ENCODE measurements at places on chromosomes 13 and 19. TPM values are rescaled to one million over a fixed set of nuclear protein-coding genes. Genes with fewer than 3 reads are reported as not detected.

Gene KRTDAP
- total RNA-seq: not detected

Gene CLIP3
- total RNA-seq: 0.85 TPM

Gene AMER2
- total RNA-seq: not detected

Gene LRRC8E
- not detected for total RNA-seq

Gene ZNF761
- total RNA-seq: 4.5 TPM

Gene IGFL3
- total RNA-seq: not detected

Gene CDADC1
- total RNA-seq: 11.3 TPM

Gene SYDE1
- total RNA-seq: 0.22 TPM

Gene GEMIN7
- 4.0 TPM for total RNA-seq

DNA sequence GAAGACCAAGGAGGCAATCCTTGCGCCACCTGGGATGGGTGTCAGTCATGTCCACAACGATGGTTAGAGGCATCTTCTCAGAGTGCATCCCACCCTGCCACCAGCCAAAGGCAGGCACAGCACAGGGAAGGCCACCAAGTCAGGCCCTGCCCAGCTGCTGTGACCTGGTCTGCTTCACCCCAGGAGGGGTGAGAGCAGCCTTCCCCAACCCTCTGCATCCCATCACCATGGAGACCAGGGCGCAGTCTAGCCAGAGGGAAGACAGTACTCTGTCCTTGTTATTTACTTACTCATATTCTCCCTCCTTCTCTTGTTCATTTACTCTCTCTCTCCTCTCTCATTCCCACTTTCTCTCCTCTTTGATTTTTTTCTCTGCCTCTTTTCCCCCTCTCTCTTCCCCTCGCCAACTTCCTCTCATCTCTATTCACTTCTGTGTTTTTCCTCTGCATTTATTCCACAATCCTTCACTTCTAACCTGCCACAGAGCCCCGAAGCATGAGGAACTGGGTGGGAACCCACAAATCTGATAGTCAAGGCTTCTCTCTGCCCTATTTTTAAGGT is 749.4 kb downstream of the UQCRFS1 start:
- H3K27ac ChIP-seq: no peak overlapping the region
- H3K4me3 ChIP-seq: no peak overlapping the region
- H3K4me1 ChIP-seq: peaks cover 1% of the 10 kb centered on the region
- H3K36me3 ChIP-seq: no peaks in the 10 kb centered on the region
- no peaks in the 10 kb centered on the region for H3K27me3 ChIP-seq
- DNase-seq: no peak

- no peak for DNase-seq
- H3K4me3 ChIP-seq: no peak overlapping the region
- H3K27me3 ChIP-seq: peaks cover 13% of the 10 kb centered on the region
- no peaks in the 10 kb centered on the region for H3K36me3 ChIP-seq
These were observed 85.9 kb downstream of the TSHZ3 start for GRCh38 chr19:31263328-31263727.

- no peak overlapping the region for H3K27ac ChIP-seq
- no peaks in the 10 kb centered on the region for H3K4me1 ChIP-seq
- no peaks in the 10 kb centered on the region for H3K27me3 ChIP-seq
- H3K36me3 ChIP-seq: no peaks in the 10 kb centered on the region
- H3K4me3 ChIP-seq: no peak overlapping the region
- no peak for DNase-seq
These were observed 246.5 kb upstream of the ARGLU1 start for GRCh38 chr13:106814463-106814862.

- peak overlapping the region; percentile 84 for H3K27ac ChIP-seq
- peaks cover 86% of the 10 kb centered on the region for H3K4me1 ChIP-seq
- DNase-seq: no peak
- H3K4me3 ChIP-seq: peak overlapping the region; percentile 95
- no peaks in the 10 kb centered on the region for H3K36me3 ChIP-seq
These were observed 11.7 kb downstream of the CIC start for GRCh38 chr19:42280815-42281145.

- no peak overlapping the region for H3K4me3 ChIP-seq
- H3K27ac ChIP-seq: no peak overlapping the region
- H3K27me3 ChIP-seq: no peaks in the 10 kb centered on the region
- H3K4me1 ChIP-seq: peaks cover 12% of the 10 kb centered on the region
These were observed 68.8 kb upstream of the ZNF599 start for GRCh38 chr19:34841780-34842179.

DNA sequence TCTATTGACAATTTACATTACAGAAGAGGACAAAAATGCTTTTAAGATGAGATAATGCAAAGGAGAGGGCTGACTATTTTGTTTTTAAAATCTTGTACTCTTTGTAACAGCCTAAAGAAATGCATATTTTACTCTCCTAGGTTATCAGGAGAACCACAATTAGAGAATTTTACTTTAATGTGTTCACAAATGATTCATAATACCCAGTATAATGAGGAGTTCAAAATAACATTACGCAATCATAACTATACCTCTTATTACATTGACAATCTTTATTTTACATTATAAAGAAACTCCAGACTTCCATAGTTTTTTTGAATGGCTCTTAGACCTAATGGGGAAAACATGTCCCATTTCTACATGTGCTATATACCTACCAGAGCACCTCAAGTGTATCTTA is 1089.7 kb downstream of the PCDH17 start:
- no peak overlapping the region for H3K27ac ChIP-seq
- H3K4me3 ChIP-seq: no peak overlapping the region
- H3K36me3 ChIP-seq: no peaks in the 10 kb centered on the region
- no peak for DNase-seq
- H3K27me3 ChIP-seq: no peaks in the 10 kb centered on the region
- H3K4me1 ChIP-seq: no peaks in the 10 kb centered on the region

GRCh38 chr13:44103429-44104196 is 223.9 kb downstream of the LACC1 start:
- H3K27ac ChIP-seq: no peak overlapping the region
- no peaks in the 10 kb centered on the region for H3K4me1 ChIP-seq
- no peaks in the 10 kb centered on the region for H3K27me3 ChIP-seq
- H3K36me3 ChIP-seq: no peaks in the 10 kb centered on the region

DNA sequence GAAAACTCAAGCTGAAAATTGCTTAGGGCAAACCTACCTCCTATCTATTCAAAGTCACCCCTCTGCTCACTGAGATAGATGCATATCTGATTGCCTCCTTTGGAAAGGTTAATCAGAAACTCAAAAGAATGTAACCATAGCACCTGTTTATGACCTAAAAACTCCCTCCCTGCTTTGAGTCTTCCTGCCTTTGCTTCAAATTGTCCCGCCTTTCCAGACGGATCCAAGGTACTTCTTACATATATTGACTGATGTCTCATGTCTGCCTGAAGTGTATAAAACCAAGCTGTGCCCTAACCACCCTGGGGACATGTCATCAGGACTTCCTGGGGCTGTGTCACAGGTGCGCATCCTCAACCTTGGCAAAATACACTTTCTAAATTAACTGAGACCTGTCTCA is 118.6 kb downstream of the TBC1D4 start:
- no peak overlapping the region for H3K4me3 ChIP-seq
- H3K27ac ChIP-seq: no peak overlapping the region
- H3K36me3 ChIP-seq: no peaks in the 10 kb centered on the region
- no peaks in the 10 kb centered on the region for H3K4me1 ChIP-seq

DNA sequence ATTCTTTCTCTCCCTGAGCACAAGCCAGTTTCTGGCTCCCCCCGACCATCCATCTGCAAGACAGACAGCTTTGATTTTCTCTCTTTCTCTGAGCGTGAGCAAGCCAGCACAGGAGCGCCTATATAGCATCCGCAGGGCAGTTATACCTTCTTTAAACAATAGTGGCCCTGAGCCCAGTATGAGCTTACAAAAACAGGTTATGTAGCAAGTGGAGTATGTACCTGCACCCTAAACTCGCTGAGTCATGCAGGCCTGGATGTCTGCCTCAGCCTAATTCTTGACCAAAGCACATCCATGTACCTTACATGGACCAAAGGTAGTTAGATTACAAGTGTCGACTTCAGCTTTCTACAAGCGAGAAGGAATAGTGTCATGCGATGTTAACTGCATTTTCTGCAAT is 61.7 kb downstream of the RAP2A start:
- no peak overlapping the region for H3K4me3 ChIP-seq
- no peak overlapping the region for H3K27ac ChIP-seq
- H3K36me3 ChIP-seq: no peaks in the 10 kb centered on the region
- no peaks in the 10 kb centered on the region for H3K4me1 ChIP-seq
- H3K27me3 ChIP-seq: peaks cover 4% of the 10 kb centered on the region
- no peak for DNase-seq

GRCh38 chr13:32153056-32153455 is 121.5 kb downstream of the FRY start:
- no peak for DNase-seq
- no peaks in the 10 kb centered on the region for H3K4me1 ChIP-seq
- no peak overlapping the region for H3K27ac ChIP-seq
- H3K4me3 ChIP-seq: no peak overlapping the region

- H3K36me3 ChIP-seq: no peaks in the 10 kb centered on the region
- H3K27me3 ChIP-seq: no peaks in the 10 kb centered on the region
- H3K27ac ChIP-seq: no peak overlapping the region
- H3K4me1 ChIP-seq: peaks cover 26% of the 10 kb centered on the region
- no peak overlapping the region for H3K4me3 ChIP-seq
- DNase-seq: no peak
These were observed 26.6 kb downstream of the DNAJC3 start for GRCh38 chr13:95703576-95703975.

GRCh38 chr13:46101484-46102254 is 3.2 kb downstream of the CPB2 start:
- no peaks in the 10 kb centered on the region for H3K36me3 ChIP-seq
- no peaks in the 10 kb centered on the region for H3K4me1 ChIP-seq
- no peaks in the 10 kb centered on the region for H3K27me3 ChIP-seq
- no peak overlapping the region for H3K27ac ChIP-seq

DNA sequence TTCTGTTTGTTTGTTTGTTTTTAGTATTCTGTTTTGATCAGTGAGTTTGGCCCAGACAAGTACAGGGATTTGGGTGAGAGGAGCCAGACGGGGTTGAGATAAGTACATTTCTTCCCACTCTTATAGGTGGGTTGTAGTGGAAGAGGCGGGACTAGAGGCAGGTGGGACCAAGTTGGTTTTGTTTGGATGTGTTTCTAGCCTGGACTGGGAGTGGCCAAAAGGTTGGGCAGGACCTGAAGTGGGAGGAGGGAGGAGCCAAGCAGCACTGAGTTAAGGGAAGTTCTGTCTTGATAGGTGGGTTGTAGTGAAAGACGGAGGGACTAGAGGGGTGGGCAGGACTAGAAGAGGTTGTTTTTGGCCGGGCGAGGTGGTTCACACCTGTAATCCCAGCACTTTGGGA is 9.0 kb downstream of the DNASE2 start:
- peaks cover 19% of the 10 kb centered on the region for H3K36me3 ChIP-seq
- H3K27ac ChIP-seq: no peak overlapping the region
- no peak overlapping the region for H3K4me3 ChIP-seq
- H3K4me1 ChIP-seq: peaks cover 7% of the 10 kb centered on the region

DNA sequence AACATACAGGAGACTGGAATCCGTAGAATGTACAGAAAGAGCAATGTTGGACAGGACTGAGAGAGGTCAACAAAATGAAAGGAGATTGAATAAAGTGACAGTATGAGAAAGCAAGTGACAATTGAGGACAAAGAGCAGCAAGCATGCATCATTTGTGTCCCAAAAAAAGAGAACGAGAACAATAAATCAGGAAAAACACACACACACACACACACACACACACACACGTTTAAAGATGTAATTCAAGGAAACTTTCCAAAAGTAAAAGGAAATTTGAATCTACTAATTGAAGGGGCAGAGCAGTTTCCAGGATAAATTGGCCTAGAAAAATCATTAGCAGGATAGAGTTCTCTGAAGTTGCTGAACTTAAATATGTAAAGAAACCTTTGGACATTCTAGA is 16.9 kb downstream of the DPY19L3 start:
- no peaks in the 10 kb centered on the region for H3K36me3 ChIP-seq
- H3K4me3 ChIP-seq: no peak overlapping the region
- no peak for DNase-seq
- H3K4me1 ChIP-seq: peaks cover 5% of the 10 kb centered on the region
- H3K27ac ChIP-seq: no peak overlapping the region
- no peaks in the 10 kb centered on the region for H3K27me3 ChIP-seq

GRCh38 chr19:459724-460511 is 915 bp downstream of the SHC2 start:
- H3K27me3 ChIP-seq: peaks cover 28% of the 10 kb centered on the region
- peaks cover 19% of the 10 kb centered on the region for H3K4me1 ChIP-seq
- DNase-seq: no peak
- no peak overlapping the region for H3K4me3 ChIP-seq

DNA sequence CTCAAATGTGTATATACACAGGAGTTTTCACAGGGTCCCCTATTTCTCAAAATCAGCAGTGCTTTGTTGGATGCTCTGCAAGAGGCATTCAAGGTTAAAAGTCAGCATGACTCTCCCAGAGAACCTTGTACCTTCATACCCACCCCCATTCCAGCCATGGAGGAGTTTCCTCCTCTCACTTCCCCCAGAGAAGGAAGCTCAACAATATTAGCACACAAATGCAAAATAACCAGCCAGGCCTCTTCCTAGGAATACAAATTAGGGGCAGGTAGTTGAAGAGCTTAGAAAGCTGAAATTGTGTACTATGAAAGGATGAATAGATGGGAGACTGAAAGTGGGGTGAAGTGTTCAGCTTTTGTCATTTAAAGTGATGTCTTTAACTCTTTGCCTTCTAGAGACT is 43.8 kb downstream of the SPRY2 start:
- DNase-seq: no peak
- no peaks in the 10 kb centered on the region for H3K27me3 ChIP-seq
- H3K27ac ChIP-seq: no peak overlapping the region
- H3K4me1 ChIP-seq: no peaks in the 10 kb centered on the region

DNA sequence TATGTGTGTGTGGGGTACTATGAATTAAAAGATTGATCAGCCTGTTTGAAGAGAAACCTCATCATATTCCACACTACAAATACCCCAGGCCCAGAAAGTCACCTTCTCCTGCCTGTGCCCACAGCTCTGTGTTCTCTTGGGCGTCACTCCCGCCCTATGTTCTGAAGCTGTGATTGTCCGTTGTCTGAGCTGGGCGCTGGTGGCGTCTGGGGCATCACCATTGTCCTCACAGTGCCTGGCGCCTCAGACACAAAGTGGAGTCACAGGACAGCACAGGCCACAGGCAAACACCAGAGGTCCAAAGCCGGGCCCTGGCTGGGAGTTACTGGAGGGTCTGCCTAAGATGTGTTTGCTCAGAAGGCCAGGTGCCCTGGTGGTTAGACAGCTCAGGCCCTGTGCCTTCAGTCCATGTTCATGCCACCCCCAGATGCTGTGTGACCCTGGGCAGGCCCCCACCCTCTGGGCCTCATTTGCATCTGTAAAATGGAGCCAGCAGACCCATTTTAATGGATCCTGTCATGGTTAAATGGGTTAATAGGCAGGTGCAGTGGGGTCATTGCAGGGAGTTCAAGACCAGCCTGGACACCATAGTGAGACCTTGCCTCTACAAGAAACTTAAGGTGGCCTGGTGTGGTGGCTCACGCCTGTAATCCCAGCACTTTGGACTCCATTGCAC is 34.5 kb downstream of the DNM2 start:
- peak overlapping the region; percentile 58 for H3K27ac ChIP-seq
- DNase-seq: no peak
- no peaks in the 10 kb centered on the region for H3K27me3 ChIP-seq
- H3K36me3 ChIP-seq: peaks cover 7% of the 10 kb centered on the region

- no peak for DNase-seq
- H3K4me1 ChIP-seq: peaks cover 18% of the 10 kb centered on the region
- peak overlapping the region; percentile 91 for H3K4me3 ChIP-seq
- H3K36me3 ChIP-seq: no peaks in the 10 kb centered on the region
- no peaks in the 10 kb centered on the region for H3K27me3 ChIP-seq
These were observed 16.4 kb upstream of the ZNF331 start for GRCh38 chr19:53521373-53522202.

Data from CD4-positive, alpha-beta T cell (primary cell).